ENCODE measurements at places on chromosomes 3 and 15.

DNA sequence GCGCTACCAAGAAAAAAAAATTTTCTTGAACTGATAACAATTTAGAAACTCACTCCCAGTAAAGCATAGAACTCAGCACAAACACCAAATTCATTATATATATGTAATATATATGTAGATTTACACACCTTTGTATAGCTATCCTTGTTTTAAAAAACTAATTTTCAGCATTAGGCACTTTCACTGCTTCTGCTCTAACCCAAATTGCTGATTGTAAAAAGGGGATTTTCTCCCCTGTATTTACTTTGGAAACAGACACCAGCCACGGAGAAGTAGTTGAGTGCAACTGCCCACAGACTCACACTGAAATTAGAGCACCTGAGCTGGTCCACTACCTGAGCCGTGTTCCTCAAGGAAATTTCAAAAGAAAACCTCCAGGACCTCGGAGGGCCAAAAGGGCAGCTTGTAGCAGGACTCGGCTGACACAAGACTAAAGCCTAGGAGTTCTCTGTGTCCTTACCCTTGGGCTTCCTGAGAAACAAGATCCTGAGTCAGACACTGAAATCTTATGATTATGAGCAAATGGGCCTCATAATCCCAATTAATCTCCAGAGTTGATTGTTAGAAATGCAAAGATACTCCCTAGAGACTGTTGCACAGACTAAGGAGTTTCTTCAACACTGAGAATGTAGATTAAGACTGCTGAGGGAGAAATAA lies 106.0 kb downstream of the TNIK start:
- DNase-seq = no peak

DNA sequence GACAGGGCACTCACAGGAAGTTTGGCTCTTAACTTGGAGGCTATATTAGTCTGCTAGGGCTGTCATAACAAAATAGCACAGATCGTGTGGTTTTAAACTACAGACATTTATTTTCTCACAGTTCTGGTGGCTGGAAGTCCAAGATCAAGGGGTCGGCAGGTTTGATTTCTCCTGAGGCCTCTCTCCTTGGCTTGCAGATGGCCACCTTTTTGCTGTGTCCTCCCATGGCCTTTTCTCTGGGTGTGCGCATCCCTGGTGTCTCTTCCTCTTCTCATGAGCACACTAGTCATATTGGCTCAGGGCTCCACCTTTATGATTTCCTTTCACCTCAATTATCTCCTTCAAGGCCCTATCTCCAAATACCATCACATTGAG lies 69.3 kb downstream of the FOXB1 start:
- no peak for DNase-seq

- no peak for DNase-seq
Measured at GRCh38 chr3:46867550-46867898, 4.3 kb upstream of the MYL3 start.

- DNase-seq = no peak
Measured at GRCh38 chr15:35112346-35112745, 27.3 kb upstream of the NANOGP8 start.

- DNase-seq = no peak
Measured at GRCh38 chr15:66876731-66877476, 174.9 kb downstream of the SMAD6 start.

- DNase-seq = no peak
Measured at GRCh38 chr3:107765524-107765923, 242.8 kb downstream of the BBX start.

DNA sequence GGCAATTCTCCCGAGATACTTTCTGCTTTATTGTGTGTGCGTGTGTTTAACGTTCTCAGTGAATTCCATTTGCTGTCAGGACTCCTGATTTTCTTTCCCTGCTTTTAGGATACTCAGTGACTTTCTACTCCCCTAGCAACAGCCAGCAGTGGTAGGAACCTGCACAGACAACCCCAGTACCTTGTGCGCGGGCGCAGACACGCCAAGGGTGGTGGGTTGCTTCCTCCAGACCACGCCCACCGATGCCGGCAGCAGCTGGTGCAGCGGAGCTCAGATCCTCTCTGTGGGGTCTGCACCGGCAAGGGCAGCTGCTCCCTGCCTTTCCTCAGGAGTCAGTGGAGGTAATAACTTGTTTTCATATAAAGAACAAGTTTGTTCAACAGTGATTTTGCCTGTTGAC lies 225.1 kb upstream of the NDN start:
- DNase-seq = no peak

Data from activated CD4-positive, alpha-beta T cell treated with anti-CD3 and anti-CD28 coated beads for 4 hours (primary cell).